ENCODE measurements at places on chromosomes 7 and 10. TPM values are rescaled to one million over a fixed set of nuclear protein-coding genes. Genes with fewer than 3 reads are reported as not detected.
A peak's percentile ranks its signal among the peaks of the same experiment; 100 is the strongest.

- H3K4me3 ChIP-seq: no peak overlapping the region
- DNase-seq: no peak
- no peak overlapping the region for H3K27ac ChIP-seq
- no peaks in the 10 kb centered on the region for H3K36me3 ChIP-seq
Observed at GRCh38 chr7:120941064-120941463, 9.5 kb upstream of the ING3 start.

DNA sequence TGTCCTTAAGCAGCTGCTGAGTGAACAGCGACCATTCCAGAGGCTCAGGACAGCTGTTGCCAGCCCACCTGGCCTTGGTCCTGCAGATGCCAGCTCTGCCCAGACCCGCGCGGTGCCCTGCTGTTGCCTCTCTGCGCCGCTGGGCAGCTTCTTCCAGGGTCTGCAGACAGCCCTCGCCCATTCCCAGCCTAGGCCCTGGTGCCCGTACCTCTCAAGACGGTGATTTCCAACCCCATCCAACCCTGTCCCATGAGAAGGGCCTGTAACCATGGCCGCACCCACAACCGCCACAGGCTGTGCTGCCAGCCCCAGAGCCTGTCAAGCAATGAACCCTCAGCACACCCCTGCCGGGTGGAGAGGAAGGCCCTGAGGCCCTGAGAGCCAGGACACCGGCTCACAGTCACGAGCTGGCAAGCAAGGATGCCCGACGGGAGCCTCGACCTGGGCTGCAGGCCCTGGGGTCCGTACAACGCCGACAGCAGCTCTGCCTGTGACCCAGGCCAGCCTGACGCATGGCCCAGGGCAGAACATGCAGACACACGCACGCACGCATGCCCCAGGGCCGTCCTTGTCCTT, 231.9 kb downstream of the MAD1L1 start:
- no peak overlapping the region for H3K4me3 ChIP-seq
- peaks cover 3% of the 10 kb centered on the region for H3K36me3 ChIP-seq
- no peak overlapping the region for H3K27ac ChIP-seq
- no peak for DNase-seq
- no peaks in the 10 kb centered on the region for H3K27me3 ChIP-seq

- no peak overlapping the region for H3K27ac ChIP-seq
- no peak overlapping the region for H3K4me3 ChIP-seq
- no peaks in the 10 kb centered on the region for H3K27me3 ChIP-seq
- peaks cover 83% of the 10 kb centered on the region for H3K36me3 ChIP-seq
Observed at GRCh38 chr10:18545621-18546305, 105.6 kb downstream of the NSUN6 start.

DNA sequence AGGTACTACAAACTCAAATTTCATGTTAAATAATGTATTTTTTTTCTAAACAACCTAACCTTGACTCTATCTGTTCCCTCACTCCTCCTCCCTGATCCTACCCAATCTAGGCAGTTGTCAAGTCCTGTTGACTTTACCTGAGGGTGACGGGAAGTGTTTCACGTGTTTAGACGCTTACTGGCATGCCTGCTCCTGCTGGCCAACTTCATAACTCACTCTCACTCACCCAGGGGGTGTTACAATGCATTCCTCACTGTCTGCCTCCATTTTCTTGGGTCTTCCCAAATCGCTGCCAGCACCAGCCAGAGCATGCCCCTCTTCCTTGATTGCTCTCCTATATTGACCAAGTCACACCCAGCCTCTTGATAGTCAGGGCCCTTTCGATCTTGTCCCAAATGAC, 28.3 kb downstream of the CRCP start:
- DNase-seq: no peak
- peaks cover 3% of the 10 kb centered on the region for H3K4me1 ChIP-seq
- H3K27ac ChIP-seq: peak overlapping the region; percentile 80
- no peaks in the 10 kb centered on the region for H3K27me3 ChIP-seq
- H3K4me3 ChIP-seq: no peak overlapping the region
- peaks cover 96% of the 10 kb centered on the region for H3K36me3 ChIP-seq

DNA sequence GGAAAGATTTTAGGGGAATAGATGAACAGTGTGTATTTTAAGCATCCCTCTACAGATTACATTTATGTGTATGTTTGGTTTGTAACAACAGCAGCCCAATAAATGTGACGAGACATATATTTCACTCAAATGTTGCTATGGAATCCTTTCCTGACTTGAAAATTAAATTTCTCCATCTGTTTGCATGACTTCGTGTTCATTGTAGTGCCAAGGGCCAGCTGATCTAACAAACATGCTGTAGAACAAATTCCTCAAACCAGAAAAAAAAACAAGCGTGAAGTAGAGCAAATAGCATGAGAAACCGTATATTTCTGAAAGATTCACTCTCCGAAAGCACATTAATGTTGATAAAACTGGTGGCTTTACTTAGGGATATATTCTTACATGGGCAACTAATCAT, 87.8 kb downstream of the NRCAM start:
- H3K27me3 ChIP-seq: no peaks in the 10 kb centered on the region
- H3K4me3 ChIP-seq: no peak overlapping the region
- DNase-seq: no peak
- no peak overlapping the region for H3K27ac ChIP-seq

- no peak for DNase-seq
- no peaks in the 10 kb centered on the region for H3K4me1 ChIP-seq
Observed at GRCh38 chr7:158166386-158167340, 421.0 kb downstream of the PTPRN2 start.

DNA sequence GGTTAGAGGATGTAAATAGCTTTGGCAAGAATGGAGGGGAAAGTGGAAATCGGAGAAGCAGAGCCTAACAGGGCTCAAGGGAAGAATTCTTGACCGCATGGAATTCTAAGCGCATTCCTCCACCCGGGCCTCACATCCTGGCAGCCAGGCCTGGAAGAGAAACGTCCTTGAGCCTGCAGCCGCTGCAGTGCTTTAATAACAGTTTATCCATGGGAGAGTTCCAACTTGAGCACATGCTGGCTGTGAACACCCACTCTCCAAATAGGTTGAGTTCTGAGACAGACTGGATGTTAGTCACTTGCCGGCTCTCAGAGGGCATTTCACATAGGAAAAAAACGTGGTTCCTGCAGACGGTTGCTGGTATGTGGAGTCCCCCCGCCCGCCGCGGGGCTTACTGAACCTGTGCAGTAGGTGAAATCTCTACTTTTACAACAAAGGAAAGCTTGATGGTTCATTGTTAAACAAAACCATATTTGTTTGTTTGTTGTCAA, 61.4 kb upstream of the STEAP1B start:
- H3K4me1 ChIP-seq: peaks cover 17% of the 10 kb centered on the region
- H3K36me3 ChIP-seq: no peaks in the 10 kb centered on the region
- no peak for DNase-seq
- H3K27ac ChIP-seq: no peak overlapping the region
- peaks cover 19% of the 10 kb centered on the region for H3K27me3 ChIP-seq
- no peak overlapping the region for H3K4me3 ChIP-seq

GRCh38 chr10:120931423-120931822, 80.3 kb downstream of the WDR11 start:
- no peaks in the 10 kb centered on the region for H3K36me3 ChIP-seq
- H3K27ac ChIP-seq: no peak overlapping the region
- H3K4me1 ChIP-seq: no peaks in the 10 kb centered on the region

DNA sequence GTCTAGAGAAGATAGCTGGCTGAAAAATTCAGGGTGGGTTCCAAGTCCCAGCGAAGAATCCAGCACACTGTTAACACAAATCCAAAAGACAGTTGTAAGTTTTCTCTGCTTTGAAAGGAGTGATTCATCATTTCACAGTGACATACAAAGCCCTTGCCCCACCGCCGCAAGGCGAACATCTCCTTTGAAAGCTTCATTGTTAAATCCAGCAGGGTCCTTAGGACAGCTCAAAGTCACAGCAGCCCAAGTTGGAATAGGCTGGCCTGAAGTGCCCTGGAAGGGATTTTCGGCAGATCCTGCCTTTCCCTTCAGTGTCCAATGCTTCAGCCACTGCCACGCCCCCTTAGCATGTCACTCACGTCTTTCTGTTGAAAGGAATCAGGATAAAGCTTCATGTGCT, 526.1 kb downstream of the CALN1 start:
- DNase-seq: no peak
- no peaks in the 10 kb centered on the region for H3K27me3 ChIP-seq
- no peak overlapping the region for H3K4me3 ChIP-seq
- H3K36me3 ChIP-seq: peaks cover 22% of the 10 kb centered on the region

GRCh38 chr10:21524526-21525366, 736 bp downstream of the SKIDA1 start:
- H3K27me3 ChIP-seq: peaks cover 61% of the 10 kb centered on the region
- no peaks in the 10 kb centered on the region for H3K36me3 ChIP-seq
- peaks cover 18% of the 10 kb centered on the region for H3K4me1 ChIP-seq
- H3K27ac ChIP-seq: peak overlapping the region; percentile 82

GRCh38 chr10:121597504-121598262, 561 bp downstream of the FGFR2 start:
- no peak overlapping the region for H3K27ac ChIP-seq
- H3K4me1 ChIP-seq: peaks cover 4% of the 10 kb centered on the region
- no peak for DNase-seq
- no peak overlapping the region for H3K4me3 ChIP-seq
- no peaks in the 10 kb centered on the region for H3K36me3 ChIP-seq

DNA sequence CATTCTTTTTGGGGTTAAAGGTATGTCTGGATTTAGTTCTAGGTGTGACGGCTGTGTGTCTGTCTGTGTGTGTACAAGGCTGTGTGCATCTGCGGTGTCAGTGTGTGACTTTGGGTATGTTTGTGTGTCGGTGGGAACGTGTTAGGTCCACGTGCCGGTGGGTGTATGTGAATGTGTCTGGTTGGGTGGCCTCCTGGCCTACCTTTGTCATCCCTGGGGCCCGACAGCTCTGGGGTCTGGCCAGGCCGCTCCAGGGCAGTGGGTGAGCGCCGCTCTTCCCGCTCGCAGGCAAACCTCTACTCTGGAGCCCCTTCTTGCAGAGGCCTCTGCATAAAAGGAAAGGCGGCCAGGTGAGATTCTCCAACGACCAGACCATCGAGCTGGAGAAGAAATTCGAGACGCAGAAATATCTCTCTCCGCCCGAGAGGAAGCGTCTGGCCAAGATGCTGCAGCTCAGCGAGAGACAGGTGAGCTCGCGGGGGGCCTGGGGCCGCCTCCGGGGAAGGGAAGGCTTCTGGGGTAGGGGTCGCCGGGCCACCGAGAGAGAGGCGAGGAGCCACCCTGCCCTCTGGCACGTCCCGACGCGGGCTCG, 2.4 kb downstream of the HHEX start:
- H3K4me3 ChIP-seq: peak overlapping the region; percentile 66
- peaks cover 81% of the 10 kb centered on the region for H3K27me3 ChIP-seq
- peaks cover 30% of the 10 kb centered on the region for H3K4me1 ChIP-seq
- no peak for DNase-seq
- no peak overlapping the region for H3K27ac ChIP-seq

DNA sequence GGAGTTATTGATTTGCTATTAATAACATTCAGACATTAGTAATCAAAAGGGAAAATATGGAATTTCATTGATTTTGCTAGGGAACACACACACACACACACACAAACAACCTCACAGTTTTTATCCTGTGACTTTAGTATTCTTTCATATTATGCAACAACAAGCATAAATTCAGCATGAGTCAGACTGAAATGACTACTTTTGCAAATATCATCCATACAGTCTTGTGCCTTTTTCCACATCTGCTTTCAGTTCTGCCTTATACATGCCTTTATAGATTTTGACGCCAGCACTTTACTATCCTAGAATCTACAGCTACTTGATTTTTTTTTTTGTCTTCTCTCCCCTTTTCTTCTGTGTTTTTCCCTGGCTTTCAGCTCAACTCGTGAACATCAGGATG, 975.8 kb upstream of the LRRTM3 start:
- H3K4me3 ChIP-seq: no peak overlapping the region
- H3K4me1 ChIP-seq: no peaks in the 10 kb centered on the region
- DNase-seq: no peak

- no peak overlapping the region for H3K4me3 ChIP-seq
- no peak overlapping the region for H3K27ac ChIP-seq
- DNase-seq: no peak
- H3K27me3 ChIP-seq: no peaks in the 10 kb centered on the region
- no peaks in the 10 kb centered on the region for H3K4me1 ChIP-seq
Observed at GRCh38 chr7:101487105-101487458, 124.4 kb downstream of the COL26A1 start.

DNA sequence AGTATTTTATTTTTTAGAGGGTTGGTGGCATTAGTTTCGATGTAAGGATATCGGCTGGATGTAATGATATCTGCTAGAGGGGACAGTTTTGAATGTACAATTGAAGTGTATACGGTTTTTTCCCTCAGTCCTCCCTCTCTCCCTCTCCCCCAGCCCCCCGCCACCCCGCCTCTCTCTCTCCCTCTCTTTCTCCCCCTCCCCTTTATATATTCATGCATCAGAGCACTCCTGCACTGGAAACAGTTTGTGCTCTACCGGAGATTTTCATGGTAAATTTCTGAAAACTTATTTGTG, 1.6 kb downstream of the GLCCI1 start:
- no peak for DNase-seq
- no peak overlapping the region for H3K4me3 ChIP-seq
- peaks cover 39% of the 10 kb centered on the region for H3K4me1 ChIP-seq

- H3K27me3 ChIP-seq: peaks cover 46% of the 10 kb centered on the region
- H3K27ac ChIP-seq: peak within 1 kb of the TSS; percentile 86
- DNase-seq: peak; percentile 57
- H3K4me1 ChIP-seq: peaks cover 28% of the 10 kb centered on the region
Observed at GRCh38 chr10:129963641-129964501, at the start of gene EBF3. TSS of gene EBF3 (minus strand) at chr10:129964274. CDS start at chr10:129963768, 506 bp downstream.

DNA sequence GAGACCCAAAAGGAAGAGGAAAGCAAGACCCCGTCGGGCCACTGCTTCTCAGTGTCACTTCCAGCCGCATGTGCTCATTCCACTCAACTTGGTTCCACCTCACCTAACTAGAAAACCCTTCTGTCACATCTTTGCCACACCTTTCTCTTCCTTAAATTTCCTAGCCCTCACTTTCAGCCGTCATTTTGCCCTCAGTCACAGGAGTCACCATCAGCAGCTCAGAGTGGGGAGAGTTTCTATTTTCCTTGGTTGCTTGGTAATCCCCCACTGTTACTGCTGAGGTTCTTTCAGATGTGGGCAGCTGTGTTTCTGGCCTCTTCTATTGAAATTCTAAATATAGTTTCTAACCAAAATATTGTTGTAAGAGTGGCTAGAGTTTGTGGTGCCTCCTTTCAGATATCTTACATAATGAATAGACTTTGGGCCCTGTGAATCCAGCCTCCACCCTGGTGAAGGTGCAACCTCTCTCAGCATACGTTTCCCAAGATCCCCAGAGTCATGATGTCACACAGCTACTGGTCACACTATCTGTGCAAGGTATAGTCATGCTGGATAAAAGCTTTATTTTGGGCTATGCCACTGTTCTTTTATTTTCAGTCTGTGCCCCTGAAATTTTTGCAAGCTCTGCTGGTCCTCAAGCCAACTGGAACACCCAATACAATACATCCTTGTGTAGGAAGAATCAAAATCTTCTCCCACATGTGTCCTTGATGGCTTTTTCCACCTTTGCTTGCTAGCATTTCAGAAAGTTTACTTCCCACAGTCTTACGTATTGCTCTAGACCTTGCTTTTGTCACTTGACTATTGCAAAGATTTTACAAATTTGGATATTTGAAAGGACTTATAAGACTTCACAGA, 9.2 kb downstream of the AGBL3 start:
- peak overlapping the region; percentile 98 for H3K27ac ChIP-seq
- peak; percentile 62 for DNase-seq
- peaks cover 12% of the 10 kb centered on the region for H3K36me3 ChIP-seq
- peaks cover 41% of the 10 kb centered on the region for H3K4me1 ChIP-seq

Gene AOC1
- not detected for total RNA-seq

Gene NEUROD6
- not detected for total RNA-seq

Gene PTPN20
- 2.7 TPM for total RNA-seq

Gene SFRP5
- total RNA-seq: 13.6 TPM

Gene MRLN
- not detected for total RNA-seq

Gene SUN3
- total RNA-seq: not detected

Gene SORBS1
- total RNA-seq: 1.7 TPM

Gene GPR85
- total RNA-seq: not detected

Gene TAC1
- total RNA-seq: not detected

Gene SPDYE9
- not detected for total RNA-seq
